ENCODE measurements at places on chromosomes 7 and 10.

- peak; percentile 15 for DNase-seq
Observed at GRCh38 chr7:120033114-120033513, 239.9 kb upstream of the KCND2 start.

DNA sequence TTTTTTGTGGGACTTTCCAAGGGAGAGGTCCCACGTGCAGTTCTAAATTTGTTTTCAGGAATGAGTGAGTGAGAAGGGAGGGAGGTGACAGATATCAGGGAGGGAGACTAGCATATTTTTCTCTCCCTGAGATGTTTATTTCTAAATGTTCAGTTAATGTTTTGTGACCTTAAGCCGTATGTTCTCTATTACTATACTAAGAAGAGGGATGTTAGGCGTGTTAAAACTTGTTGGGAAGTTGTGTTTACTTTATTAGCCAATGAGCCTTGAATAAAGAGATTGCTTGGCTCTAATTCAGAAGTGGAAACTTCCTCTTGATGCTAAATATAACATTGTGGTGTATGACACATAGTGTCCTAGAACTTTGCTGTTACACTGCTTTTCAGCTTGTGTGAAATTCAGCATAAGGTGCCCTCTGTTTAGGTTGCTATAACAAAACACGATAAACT is 37.3 kb downstream of the DNAH11 start:
- DNase-seq: no peak

DNA sequence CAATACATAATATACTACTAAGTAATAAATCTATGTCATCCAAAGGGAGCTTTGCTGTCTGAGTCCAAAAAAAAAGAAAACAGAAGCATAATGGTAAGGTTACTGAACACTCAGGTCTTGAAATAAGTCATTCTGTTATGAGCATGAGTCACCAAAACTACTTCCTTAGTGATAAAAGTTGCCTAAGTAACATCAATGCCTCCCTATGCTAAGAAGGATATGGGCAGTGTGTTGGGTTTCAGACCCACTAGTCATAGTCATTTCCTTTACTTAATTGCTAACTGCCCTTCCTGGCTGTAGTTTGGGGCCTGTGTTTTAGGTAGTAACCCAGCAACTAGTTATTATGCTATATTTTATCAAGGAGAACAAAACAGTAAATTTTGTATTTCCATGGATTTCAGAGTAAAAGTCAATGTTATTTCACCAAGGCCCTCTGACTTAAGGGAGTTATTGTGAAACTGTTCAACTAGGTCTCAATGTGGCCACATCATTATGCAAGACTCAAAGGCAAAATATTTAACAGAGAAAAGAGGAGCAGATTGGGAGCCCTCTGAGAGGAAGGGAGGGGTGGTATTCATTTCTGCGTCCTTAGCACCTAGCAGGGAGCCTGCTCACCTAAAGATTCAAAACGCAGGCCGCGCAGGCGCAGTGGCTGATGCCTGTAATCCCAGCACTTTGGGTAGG is 11.7 kb upstream of the VIM start:
- no peak for DNase-seq

GRCh38 chr7:20112696-20113095 is 104.5 kb downstream of the MACC1 start:
- DNase-seq: peak; percentile 65

- no peak for DNase-seq
Observed at GRCh38 chr10:47330804-47331203, 8.6 kb downstream of the GDF2 start.

- DNase-seq: no peak
Observed at GRCh38 chr10:71244431-71245419, 32.4 kb downstream of the UNC5B start.

DNA sequence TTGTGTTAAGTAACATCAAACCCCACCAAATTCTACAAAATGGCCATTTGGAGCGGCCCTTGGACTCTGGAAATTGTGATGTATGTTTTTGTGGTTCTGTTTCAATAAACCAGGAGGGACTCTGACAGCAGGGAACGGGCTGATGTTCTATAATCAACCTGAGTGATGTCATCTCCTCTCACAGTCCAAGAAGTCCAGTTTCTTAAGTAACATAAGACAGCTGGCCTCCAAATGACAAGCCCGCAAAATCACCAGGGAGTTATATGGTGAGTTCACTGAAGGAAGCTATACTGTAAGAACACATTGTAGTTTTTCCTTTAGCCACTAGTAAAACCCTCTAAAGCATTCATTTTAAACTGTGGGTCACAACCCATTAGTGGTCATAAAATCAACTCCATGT is 34.0 kb downstream of the GOT1 start:
- no peak for DNase-seq

DNA sequence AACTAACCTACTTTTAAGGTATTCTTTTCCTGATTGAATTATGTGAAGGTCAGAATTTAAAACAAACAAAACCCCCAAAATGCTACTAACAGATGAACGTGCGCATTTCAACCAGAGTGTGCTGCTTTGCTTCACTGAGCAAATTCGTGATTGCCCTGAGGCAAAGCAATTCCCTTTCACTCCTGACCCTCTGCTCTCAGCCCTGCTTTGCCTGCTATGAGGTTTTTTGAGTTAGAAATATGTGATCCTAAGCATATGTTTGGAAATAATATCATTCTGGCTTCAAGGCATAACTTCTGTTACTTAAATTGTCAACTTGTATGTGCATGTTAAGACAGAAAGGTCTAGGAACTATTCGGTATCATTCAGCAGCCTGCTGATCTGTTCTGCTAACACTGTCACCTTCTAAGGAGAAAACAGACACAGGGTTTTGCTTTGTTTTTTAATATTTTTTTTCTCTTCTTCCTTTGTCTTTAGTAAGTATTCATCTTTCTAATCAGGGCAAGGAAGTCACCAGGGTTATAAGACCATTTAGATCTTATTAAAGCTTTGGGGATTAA is 124.2 kb downstream of the GNAT3 start:
- DNase-seq: peak; percentile 48

DNA sequence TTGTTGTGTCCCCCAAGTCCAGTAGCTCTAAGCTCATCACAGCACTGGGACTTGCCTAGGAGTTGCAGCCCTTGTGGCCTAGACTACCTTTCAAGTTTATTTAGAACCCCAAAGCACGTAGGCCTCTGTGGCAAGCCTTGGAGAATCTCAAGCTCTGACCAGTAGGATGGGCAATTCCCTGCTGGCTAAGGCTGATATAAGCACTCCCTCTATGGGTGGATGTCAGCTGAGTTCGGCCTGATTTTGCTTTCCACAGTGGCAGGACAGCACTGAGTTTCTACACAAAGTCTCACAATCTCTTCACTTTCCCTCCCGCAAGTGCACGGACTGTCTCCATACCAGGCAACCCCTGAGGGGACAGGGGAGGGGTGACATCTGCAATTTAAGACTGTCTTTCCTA is 886.4 kb upstream of the LRRN3 start:
- DNase-seq: no peak

GRCh38 chr7:145543242-145543641 is 573.4 kb upstream of the CNTNAP2 start:
- DNase-seq: no peak

DNA sequence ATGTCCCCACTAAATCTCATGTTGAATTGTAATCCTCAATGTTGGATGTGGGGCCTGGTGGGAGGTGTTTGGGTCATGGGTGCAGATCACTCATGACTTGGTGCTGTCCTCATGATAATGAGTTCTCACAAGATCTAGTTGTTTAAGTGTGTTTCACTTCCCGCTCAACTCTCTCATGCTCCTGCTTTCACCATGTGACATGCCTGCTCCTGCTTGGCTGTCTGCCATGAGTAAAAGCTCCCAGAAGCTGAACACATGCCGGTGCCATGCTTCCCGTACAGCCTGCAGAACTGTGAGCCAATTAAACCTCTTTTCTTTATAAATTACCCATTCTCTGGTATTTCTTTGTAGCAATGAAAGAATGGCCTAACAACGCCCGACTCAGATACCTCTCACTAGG is 6.2 kb upstream of the PSTK start:
- DNase-seq: no peak

GRCh38 chr7:80847895-80848294 is 71.0 kb downstream of the SEMA3C start:
- DNase-seq: no peak

DNA sequence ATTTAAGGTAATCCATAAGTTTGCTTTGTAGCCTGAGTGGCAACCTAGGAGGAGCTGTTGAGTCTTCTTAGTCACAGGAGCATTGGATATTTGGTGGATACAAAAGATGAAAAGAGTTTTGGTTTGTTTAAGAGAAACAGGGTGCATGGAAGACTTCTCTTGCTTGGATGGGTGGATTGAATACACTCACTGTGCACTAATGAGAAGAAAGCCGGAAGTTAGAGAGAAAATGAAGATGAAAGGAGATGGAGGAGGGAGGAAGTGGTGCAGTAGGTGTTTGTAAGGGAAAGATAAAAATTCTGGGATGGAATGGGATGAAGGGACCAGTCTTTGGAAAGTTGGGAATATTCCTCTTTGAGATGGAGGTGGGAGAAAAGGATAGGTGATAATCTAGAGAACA is 7.7 kb downstream of the MDFIC start:
- no peak for DNase-seq

GRCh38 chr7:3835109-3835508 is 534.1 kb downstream of the SDK1 start:
- DNase-seq: no peak

DNA sequence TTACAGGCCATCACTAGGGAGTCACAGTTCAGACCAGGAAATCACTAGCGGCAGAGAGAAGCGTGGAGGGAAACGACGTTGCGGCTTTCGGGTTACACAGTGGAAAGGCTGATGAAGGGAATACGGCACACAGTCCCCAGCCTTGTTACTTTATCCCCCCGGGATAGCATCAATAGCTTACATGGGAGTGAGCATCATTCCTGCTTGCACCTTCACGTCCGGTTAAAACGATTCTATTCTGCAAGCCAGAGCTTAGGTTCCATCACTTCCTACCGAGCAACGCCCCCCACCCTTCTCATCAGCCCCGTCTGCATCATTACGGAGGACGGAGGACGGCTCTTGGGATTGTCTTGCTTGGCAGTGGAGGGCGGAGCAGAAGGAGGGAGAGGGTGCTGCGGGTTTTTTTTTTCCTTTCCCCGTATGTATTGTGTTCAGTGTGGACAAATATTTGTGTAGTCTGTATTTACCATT is 124.9 kb downstream of the CLEC2L start:
- no peak for DNase-seq

- no peak for DNase-seq
Observed at GRCh38 chr7:18224138-18224537, 196.5 kb upstream of the PRPS1L1 start.

DNA sequence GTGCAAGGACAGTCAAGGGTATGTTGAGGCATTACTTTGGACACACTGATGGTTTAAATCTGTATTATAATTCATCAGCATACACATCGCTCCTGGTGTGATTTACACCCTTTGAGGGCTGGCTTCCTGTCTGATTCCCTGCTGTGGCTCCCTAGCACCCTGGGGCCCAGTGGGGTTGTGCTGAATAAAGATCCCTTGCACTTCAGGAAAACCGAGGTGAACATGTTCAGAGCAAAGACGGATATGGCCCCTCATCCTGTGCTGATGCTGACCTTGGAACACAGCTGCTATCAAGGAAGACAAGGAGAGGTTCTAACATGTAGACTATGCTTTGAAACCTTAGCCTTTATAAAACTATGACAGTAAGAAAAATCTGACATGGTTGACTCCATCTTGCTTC is 84.6 kb upstream of the UNC5B start:
- no peak for DNase-seq

GRCh38 chr7:83429493-83429892 is 219.4 kb downstream of the SEMA3E start:
- DNase-seq: no peak

DNA sequence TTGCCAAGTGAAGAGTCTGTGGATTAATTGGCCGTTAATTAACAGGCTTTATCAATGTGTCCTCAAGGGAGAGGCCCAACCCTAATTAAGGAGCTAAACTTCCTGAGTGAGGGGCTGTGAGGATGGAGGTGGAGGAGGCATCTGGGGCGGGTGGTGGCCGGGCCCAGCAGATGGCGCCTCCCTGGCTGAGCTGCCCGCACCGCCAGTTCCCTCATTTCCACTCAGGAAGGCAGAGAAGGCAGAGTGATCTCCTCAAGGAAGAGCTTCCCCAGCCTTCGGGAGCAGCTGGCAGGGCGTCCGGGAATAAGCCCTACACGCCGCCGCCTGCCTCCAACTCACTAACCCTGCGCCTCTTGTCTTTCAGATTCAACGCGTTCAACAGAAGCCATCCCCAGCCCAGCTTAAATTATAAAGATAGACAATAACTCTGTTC is 112.2 kb downstream of the CYTH3 start:
- DNase-seq: peak; percentile 70

DNA sequence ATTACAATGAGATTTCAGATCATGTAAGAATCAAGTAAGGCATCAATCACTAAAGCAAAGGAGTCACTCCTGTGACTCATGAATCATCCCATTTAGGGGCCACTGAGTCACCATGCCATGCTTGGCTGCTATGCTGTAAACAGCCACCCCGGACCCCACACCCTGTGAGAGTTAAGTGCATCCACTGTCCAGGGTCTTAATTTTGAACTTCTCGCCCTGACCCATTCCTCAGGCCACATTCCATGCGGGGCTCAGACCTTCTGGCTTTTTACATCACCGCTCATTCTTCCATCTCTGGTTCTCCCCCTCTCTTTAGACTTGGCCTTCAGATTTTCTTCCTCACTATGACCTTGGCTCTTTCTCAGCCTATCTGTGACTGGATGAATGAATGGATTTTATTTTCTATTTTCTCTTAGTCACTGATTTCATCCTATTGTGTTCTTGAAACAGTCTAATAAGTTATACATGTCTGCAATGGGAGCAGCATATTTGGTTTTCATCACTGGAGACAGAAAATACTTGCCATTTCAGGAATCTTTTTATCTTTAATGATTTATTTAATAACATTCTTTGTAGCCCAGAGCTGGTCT is 239.6 kb downstream of the SKIDA1 start:
- no peak for DNase-seq

DNA sequence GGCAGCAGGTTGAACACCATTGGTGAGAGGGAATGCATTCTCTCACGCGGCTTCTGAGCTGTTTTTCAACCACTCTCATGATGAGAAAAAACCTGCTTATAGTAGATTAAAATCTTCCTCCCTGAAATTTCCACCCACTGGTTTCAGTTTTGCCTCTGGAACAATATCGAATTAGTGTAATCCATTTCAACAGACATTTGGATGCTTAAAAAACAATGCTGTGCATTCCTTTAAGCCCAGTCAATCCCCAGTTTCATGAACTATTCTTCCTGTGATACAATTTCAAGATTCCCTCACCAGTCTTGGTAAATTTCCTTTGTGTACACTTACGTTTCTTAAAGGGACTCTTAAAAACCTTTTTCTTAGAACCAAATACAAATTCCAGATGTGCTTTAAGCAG is 89.6 kb downstream of the ITIH5 start:
- no peak for DNase-seq

- DNase-seq: peak; percentile 42
Observed at GRCh38 chr7:7772397-7772821, 54.0 kb upstream of the RPA3 start.

Data from brain (organoid and tissue), 16 donors.